A172 (cell line): ENCODE measurements at places on chromosomes 3 and 15. TPM values are rescaled to one million over a fixed set of nuclear protein-coding genes. Genes with fewer than 3 reads are reported as not detected.

The PCSK6 gene
- total RNA-seq, result 5.5 and 10.0 TPM in 2 replicates

The SLC22A14 gene
- not detected in 2 replicates for total RNA-seq

The ERICH6 gene
- total RNA-seq, result not detected in 2 replicates

The BCL2A1 gene
- total RNA-seq, result not detected in 2 replicates

The TMEM108 gene
- total RNA-seq, result not detected in 2 replicates

The THRB gene
- not detected in 2 replicates for total RNA-seq

The SPRED1 gene
- total RNA-seq, result 9.1 and 11.3 TPM in 2 replicates

The GATA2 gene
- total RNA-seq, result 5.5 and 8.4 TPM in 2 replicates

The MINDY4B gene
- total RNA-seq, result not detected in 2 replicates

The ABI3BP gene
- 4.9 and 11.5 TPM in 2 replicates for total RNA-seq

The CYP19A1 gene
- total RNA-seq, result not detected in 2 replicates

The FETUB gene
- 0.45 TPM in 1 of 2 replicates, not detected in the other for total RNA-seq

The ITIH1 gene
- not detected in 2 replicates for total RNA-seq

The FGF7 gene
- not detected in 2 replicates for total RNA-seq

The FOXL2NB gene
- total RNA-seq, result 2.3 and 2.6 TPM in 2 replicates
